ENCODE measurements at places on chromosomes 7 and 10. TPM values are rescaled to one million over a fixed set of nuclear protein-coding genes. Genes with fewer than 3 reads are reported as not detected.

GRCh38 chr10:12194752-12195271, 879 bp downstream of the NUDT5 start:
- peak; percentile 42 for DNase-seq

- no peak for DNase-seq
Measured at GRCh38 chr7:113281223-113281622, 162.9 kb upstream of the SMIM30 start.

- DNase-seq, result no peak
Measured at GRCh38 chr7:137961200-137962177, 40.4 kb downstream of the CREB3L2 start.

- no peak for DNase-seq
Measured at GRCh38 chr10:60979667-60980104, 35.7 kb upstream of the RHOBTB1 start.

DNA sequence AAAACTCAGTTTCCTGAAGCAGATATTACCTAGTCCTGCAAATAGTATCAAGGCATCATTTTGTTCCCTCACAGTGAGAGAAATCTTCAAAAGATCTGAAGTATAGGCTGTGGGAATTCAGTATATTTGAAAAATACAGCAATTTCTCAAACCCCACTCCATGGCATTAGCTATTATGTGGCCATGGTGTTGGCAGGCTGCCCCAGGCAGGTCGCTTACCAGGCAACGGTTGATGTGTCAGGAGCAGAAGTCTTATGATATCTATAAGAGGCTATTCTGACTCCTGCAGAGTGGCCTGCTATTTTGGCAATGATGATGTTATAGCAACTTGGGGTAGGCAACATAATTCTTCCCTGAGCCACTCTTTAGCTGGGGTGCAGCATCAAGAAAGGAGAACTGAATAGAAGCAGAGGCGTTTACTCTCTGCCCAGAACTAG, 187.9 kb downstream of the PLXDC2 start:
- no peak for DNase-seq

DNA sequence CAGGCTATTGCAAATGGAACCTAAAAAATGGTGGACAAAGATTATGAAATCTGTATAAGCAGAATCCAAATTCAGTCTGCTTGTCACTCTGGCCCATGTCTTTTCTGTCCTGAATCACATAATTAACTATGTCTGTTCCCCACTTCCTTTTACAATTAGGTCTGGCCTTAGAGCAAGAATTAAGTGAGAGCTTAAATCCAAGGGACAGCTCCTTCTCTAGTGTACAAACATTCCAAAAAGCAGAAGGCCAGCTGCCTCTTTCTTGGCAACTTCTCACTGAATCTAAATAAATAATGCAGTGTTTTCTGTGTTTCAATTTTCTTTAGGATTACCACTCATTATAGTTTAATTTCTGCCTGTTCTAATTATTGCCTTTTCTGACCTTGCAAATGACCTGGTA, 39.3 kb upstream of the NEBL start:
- DNase-seq, result peak; percentile 8

Gene CACNA2D1
- total RNA-seq, result 18.3 TPM

Gene VIPR2
- 0.91 TPM for total RNA-seq

Gene STOX1
- total RNA-seq, result 1.5 TPM

Gene FGFBP3
- total RNA-seq, result 2.7 TPM

Data from kidney (tissue), 22 donors.